Ecto neural progenitor cell (in vitro differentiated cells): ENCODE measurements at places on chromosomes 7 and 10.

- DNase-seq = no peak
Observed at GRCh38 chr10:24826009-24826408, 102.3 kb upstream of the ARHGAP21 start.

DNA sequence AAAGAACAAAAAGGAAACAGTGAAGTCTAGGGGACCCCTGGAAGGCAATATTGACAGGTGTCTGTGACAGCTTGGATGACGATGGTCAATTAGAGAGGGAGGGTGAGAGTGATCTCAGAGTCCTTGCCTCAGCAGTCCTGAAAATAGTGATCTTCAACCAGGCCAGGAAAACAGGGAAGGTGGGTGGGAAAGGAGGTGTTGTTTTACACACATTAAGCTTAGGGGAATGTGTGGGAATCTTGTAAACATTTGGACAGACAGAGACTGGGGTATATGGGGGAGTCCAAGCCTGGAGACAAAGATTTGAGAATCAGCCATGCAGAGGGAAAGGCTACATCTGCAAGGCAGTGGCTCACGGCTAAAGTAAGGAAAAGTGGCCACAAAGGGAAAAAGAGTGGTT lies 27.5 kb upstream of the CCNY start:
- DNase-seq = no peak

DNA sequence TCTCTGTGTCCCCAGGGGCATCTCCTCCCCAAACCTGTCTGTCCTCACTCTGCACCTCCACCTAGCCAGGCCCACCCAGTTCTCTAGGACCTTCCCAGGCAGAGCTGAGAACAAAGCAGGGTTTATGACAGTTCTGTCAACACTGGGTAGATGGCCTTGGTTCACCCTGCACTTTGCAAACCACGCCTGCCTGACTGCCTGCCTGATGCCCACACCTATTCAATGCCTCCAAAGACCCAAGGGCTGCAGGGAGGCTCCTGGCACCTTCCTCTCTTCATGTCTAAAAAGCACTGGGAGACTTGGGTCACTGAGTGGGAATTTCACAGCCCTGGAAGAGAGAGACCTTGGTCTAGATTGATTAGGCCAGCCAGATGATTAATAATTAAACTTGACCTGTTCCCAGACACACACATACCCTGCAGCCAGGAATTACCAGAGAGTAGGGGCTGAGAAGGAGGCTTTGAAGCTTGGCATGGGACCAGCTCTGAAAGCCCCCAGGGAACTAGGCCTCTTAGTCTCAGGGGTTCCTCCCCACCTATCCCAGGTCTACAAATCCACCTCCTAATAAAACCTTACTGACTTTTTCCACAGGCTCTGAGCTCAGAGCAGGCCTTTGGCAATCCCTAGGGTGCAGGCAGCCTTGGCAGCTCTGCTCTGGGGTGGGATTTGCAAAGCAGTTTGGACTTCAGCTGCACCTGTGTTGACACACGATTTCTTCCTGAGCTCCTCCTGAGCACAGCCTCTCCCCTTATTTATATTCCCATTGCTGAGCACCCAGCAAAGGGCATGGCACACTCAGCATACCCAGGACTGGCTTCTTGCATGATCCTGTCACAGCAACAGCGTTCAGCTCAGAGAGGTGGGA lies 25.7 kb upstream of the PDCD4 start:
- DNase-seq = no peak

DNA sequence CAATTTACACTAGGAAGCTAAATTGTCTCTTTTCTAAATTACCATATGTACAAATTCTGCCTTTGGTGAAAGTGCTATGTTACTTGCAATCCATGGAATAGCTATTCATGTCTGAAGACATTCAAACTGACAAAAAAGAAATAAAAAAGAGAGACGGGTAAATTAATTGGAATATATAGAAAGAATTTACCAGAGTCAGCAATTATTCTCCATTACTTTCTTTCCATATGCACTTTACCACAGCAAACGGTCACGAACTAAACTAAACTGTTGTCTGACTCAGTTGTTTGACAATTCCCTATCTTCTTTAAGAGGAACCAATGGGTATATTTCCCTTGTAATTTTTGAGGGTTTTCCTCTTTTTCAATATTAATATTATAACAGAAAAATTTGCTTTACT lies 85.7 kb downstream of the HOXA1 start:
- no peak for DNase-seq

DNA sequence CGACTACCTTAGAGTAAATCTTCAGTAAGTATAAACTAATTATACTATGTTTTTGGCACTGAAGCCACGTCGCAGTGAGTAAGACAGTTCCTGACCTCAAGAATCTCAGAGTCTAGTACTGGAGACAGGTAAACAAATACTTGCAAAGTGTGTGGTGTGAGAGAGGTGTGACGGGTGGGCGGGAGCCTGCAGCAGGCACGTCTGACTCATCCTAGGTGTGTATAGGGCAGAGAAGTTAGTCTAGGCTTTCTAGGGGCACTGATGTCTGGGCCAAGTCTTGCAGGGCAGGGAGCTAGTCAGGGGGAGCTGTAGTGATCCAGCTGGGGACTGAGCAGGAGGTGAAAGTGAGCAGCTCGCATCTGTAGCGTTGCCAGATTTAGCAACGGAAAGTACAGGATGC lies 35.9 kb upstream of the SFTPD start:
- no peak for DNase-seq

DNA sequence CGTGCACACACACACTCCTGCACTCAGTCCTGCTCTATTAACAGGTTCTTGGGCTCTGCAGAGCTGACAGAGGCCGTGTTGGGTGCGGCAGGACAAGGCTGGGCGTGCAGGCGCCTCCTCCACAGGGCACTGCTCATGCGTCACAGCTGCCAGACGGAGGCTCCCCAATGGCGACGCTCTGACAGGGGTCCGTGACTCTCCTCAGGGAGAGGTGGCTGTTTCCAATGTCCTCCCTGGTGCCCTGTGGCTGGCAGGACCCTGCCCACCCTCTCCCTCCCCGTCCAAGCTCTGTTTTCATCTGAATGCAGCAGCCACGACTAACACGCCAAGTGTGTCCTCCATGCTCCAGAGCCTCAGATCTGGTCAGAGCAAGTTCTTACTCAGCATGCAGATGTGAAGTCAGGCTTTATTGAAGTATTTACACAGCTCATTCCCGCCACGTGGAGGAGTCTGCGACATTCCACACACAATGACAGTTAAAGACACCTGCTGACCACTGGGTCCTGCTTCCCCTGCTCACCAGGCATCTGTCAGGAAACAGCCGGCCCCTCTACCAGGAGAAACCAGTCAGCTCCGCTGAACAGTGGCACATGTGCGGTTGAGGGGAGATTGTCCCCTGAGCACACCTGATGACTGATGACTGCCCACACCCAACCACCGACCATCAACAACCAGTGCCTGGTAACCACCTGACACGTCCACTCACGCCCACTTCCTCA lies 116.7 kb downstream of the VIPR2 start:
- peak; percentile 49 for DNase-seq

GRCh38 chr10:27745732-27746396 lies at the start of gene MKX:
MKX (minus strand) TSS chr10:27745819; CDS start chr10:27743415, 2,404 bp downstream.
- DNase-seq = peak; percentile 88
